ENCODE measurements at places on chromosomes 16 and 17.
A peak's percentile ranks its signal among the peaks of the same experiment; 100 is the strongest.

GRCh38 chr16:66872559-66872942 is 7.8 kb upstream of the PDP2 start:
- DNase-seq = no peak

- DNase-seq = no peak
These were observed 57.3 kb downstream of the SLC6A2 start for GRCh38 chr16:55713103-55713502.

DNA sequence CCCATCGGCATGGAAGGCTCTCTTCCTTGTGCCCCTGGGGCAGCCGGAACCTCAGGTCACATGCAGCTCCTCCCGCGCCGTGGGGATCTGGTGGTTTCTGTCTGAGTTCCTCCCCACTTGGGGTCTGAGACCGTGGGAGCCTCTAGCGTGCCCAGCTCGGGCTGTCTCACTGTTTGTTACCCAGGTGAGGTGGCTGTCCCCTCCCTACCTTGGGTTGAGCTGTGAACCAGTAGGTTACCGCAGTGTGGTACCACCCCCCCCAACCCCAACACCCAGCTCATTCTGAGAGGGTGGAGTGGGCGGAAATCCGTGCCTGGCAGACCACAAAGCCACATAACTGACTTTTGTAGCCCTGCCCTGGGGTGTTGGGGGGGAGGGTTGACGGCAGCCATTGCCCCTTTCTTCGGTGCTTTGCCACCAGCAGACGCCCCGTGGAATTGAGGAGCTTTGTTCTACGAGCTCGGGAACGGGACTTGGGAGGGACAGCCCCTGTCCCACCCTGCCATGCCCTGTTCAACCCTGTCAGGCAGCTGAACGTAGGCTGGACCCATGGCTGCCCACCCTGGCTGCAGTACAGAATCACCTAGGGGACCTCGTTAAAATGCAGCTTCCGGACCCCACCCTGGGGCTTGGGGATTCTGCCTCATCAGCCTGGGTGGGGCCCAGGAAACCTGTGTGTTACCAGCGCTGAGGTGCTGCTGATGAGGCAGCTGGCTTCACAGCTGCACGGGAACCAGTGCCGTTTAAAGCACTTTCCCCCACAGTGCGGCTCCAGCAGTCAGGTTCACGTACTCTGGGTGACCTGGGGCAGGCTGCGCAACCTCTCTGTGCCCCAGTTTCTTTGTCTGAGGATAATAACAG is 18.5 kb downstream of the RAP1GAP2 start:
- peak; percentile 48 for DNase-seq

GRCh38 chr16:86287664-86288201 is 222.6 kb upstream of the FOXF1 start:
- no peak for DNase-seq

DNA sequence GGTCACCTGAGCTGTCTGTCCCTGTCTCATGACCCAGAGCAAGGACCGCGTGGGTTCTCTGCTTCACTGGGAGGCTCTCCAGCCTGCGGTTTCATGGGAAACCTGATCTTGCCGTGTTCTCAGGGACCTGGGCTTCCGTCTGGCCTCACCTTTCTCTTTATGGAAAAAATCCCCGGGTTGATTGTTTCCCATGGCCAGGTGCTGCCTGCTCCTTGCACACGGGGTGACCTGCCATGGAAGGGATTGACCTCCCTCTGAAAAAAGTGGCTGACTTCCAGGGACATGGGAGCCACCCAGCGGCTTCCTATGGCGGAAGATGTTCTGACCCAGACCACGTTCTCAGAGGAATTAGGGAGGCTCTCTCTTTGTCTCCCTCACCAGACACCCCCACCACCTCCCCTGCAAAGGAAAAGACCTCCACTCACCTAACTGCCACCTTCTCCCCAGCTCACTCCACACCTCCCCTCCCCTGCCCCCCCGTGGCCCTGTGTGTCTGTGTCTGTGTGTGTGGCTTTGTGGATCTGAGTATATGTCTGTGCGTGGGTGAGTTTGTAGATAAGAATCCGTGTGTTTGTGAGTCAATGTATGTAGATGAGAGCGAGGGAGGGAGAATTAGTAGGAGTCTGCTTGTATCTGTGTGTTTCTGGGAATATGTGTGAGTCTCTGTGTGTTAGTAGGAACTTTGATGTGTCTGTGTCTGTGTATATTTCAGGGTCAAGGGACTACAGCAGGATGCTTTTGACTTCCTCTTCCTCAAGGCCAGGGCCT is 154.6 kb downstream of the NTN1 start:
- no peak for DNase-seq

DNA sequence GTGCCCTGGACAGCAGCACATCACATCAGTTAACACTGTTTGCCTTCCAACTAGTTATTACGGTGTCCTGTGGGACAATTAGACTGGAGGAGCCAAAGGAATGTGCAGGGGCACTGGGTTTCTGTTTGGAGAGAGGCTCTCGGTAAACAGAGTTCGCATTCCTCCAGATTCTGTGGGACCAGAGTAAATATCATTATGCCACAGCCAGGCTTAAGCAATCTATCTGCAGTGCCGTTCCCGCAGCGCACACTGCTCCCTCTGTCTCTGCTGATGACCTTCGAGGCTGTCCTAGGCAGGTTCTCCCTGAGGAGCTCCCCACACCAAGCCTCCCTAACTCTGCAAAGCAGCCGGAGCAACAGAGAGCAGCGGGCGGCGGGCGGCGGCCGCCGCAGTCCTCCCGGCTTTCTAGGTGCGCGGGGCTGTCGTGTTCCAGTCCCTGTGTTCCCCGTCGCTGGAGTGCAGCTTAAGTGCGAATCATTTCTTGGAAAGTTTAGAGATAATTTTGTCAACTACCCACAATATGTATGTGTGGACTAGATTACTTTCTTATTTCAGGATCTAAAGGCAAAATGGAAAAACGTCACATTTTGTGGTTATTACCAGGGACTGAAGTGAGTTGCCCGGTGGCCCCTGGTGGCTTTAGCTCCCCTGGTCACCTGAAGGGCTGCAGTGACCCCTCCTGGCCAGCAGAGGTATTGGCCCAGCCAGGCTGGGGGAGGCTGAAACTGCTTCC is 43.3 kb downstream of the PGS1 start:
- peak; percentile 85 for DNase-seq

- DNase-seq = no peak
These were observed 362.2 kb downstream of the WWOX start for GRCh38 chr16:78461496-78462287.

- DNase-seq = peak; percentile 71
These were observed 35.2 kb downstream of the HSBP1 start for GRCh38 chr16:83842756-83843507.

DNA sequence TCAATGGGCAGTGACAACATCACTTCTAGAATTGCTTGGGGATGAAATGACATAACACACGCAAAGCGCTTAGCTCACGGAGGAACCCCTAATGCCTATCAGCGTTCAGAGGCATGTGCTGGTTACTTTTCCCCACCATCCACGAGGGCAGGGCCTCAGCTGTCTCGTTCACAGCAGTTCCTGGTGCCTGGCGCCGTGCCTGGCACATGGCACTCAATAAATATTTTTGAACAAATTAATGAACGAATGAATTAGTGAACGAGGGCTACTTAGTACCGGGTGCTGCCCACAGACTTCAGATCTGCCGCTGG is 14.1 kb upstream of the CIBAR2 start:
- DNase-seq = no peak

All from suppressor macrophage treated with lipopolysaccharide for 1 hour (primary cell).